ENCODE measurements at places on chromosomes 13 and 19.

DNA sequence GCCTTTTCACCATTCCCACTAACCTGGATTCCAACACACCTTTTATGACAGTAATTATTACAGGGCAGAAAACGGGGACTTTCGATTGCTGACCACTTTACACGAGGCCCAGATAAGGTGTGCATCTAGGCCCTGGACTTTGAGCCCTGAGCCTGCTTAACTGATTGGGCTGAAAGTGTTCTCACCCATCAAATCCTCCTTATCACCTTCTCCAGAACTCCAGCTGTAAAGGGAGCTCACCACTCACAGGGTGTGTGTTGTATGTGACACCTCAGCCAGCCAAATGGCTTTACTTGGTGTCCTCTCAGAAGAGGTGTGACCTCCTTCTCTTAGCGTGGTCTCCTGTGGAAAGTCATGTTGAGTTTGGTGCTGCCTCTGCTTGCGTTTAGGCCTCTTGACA, 36.5 kb downstream of the SIPA1L3 start:
- no peak for DNase-seq

GRCh38 chr19:16034180-16034579, 42.1 kb upstream of the TPM4 start:
- DNase-seq: no peak

DNA sequence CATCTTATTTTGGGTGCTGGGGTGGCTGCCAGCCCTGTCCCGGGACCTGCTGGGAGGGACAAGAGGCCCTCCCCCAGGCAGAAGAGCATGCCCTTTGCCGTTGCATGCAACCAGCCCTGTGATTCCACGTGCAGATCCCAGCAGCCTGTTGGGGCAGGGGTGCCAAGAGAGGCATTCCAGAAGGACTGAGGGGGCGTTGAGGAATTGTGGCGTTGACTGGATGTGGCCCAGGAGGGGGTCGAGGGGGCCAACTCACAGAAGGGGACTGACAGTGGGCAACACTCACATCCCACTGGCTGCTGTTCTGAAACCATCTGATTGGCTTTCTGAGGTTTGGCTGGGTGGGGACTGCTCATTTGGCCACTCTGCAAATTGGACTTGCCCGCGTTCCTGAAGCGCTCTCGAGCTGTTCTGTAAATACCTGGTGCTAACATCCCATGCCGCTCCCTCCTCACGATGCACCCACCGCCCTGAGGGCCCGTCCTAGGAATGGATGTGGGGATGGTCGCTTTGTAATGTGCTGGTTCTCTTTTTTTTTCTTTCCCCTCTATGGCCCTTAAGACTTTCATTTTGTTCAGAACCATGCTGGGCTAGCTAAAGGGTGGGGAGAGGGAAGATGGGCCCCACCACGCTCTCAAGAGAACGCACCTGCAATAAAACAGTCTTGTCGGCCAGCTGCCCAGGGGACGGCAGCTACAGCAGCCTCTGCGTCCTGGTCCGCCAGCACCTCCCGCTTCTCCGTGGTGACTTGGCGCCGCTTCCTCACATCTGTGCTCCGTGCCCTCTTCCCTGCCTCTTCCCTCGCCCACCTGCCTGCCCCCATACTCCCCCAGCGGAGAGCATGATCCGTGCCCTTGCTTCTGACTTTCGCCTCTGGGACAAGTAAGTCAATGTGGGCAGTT, 8.6 kb downstream of the CALM3 start:
- no peak for DNase-seq

- DNase-seq: no peak
Measured at GRCh38 chr19:39128516-39129079, 3.0 kb downstream of the PAK4 start.

DNA sequence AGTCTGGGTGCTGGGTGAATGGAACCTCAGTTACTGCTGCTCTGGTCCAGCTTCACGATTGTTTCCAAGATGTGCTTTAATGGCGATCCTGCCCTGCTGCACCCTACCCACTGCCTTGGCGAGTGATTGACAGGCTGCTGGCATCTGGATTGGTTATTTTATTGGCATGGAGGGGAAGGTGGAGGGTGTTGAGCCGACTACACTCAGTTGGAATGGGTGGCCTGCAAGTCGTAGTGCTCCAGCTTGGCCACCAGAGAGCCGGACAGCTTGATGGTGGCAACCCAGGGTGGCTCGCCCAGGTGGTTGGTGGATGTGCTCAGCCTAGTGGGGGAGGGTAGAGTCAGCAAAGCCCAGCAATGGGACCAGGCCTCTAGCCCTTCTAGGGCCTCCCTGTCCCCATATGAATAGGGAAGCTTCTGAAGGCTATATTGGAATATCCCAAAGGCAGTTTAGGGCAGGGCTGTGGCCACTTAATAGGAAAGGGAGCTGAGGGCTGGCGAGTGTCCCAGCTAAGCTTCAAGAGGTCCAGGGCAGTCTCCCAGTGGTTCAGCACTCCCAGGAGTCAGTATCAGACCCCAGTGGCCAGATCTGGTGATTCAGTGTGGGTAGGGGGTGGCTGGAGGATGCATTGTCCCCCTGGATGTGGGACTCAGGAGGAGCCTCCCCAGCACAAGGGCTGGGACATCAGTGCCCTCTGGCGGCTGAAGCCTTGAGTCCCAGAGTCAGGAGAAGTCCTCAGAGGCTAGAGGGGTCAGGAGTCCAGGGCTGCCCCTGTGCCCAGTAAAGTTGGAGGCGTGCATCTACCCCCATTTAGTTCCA, 3.4 kb downstream of the GGN start:
- no peak for DNase-seq

- no peak for DNase-seq
Measured at GRCh38 chr13:93996481-93996880, 483.0 kb downstream of the DCT start.

- DNase-seq: no peak
Measured at GRCh38 chr13:32216281-32216680, 98.9 kb downstream of the ZAR1L start.

GRCh38 chr13:112441779-112442310, 65.7 kb downstream of the SPACA7 start:
- no peak for DNase-seq

DNA sequence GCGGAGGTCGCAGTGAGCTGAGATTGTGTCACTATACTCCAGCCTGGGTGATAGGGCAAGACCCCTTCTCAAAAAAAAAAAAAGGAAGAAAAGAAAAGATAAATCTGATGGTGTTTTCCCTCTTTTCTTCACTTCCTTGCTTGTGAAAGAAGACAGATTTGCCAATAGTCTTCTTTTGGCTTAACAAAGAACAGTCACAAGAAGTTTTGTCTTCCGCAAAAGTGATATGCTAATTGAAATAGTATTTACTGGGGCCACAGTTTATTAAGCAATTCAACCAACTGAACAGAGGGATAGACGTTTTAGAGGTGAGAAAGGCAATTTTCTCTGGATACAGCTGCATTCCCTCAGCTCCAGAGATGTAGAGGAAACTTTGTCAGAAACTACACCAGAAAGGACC, 22.9 kb upstream of the PLAUR start:
- no peak for DNase-seq

DNA sequence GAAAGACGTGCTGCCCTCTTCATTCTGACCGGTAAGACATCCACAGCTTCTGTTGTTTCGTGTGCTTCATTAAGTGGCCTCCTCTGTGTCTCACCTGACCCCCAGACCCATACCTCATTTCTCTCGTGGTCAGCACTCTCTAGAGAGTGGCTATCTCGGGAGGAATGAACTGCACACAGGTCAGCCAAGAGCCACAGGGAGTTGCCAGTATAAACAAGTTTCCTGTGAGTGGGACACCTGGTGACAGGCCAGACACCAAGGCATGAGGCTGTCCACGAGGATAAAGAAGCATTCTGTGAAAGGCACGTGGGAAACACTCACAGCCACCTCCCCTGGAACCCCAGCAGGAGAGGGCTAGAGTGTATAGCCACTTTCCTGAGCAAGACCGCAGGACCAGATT, 115.8 kb downstream of the NUFIP1 start:
- DNase-seq: no peak
